ENCODE measurements at places on chromosomes 2 and 18. TPM values are rescaled to one million over a fixed set of nuclear protein-coding genes. Genes with fewer than 3 reads are reported as not detected.

Gene RGPD4
- not detected for total RNA-seq

Gene CNDP1
- total RNA-seq = not detected

Gene PSMA8
- not detected for total RNA-seq

Gene VWA3B
- not detected for total RNA-seq

Gene VSNL1
- not detected for total RNA-seq

Gene CCDC85A
- not detected for total RNA-seq

Gene ANKZF1
- 159 TPM for total RNA-seq

Gene ONECUT2
- not detected for total RNA-seq

Gene PTPRM
- total RNA-seq = not detected

Gene ANO7
- 0.14 TPM for total RNA-seq

Gene ICA1L
- total RNA-seq = 10.1 TPM

Gene GTF2A1L
- total RNA-seq = not detected

DNA sequence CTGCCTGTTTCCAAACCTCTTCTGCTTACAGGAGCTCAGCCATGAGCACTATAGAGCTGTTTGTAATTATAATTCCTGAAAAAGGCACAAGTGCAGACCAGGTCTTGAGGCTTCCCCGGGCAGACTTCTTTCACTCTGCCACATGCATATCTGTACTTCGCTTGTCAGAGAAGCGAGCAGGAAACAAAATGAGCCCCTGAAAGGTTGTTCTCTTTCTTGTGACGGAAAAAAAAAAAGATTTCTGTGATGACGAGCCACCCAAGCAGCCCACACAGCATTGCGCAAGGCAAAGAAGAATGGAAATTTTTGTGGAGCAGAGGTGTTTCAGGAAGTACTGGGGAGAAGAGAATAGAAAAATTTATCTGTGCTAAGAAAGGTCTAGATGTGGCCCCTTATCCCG is 54.0 kb upstream of the LINC00305 start:
- DNase-seq = no peak
- H3K27me3 ChIP-seq = no peaks in the 10 kb centered on the region

- no peak for DNase-seq
- no peak overlapping the region for H3K4me3 ChIP-seq
- H3K36me3 ChIP-seq = no peaks in the 10 kb centered on the region
Observed at GRCh38 chr2:239239607-239240413, 161.0 kb downstream of the HDAC4 start.

GRCh38 chr2:178193496-178193822 is 853 bp upstream of the OSBPL6 start:
- DNase-seq = no peak
- no peak overlapping the region for H3K27ac ChIP-seq
- H3K36me3 ChIP-seq = no peaks in the 10 kb centered on the region
- H3K27me3 ChIP-seq = no peaks in the 10 kb centered on the region

- H3K27ac ChIP-seq = peak overlapping the region; percentile 92
- peak; percentile 90 for DNase-seq
- H3K27me3 ChIP-seq = no peaks in the 10 kb centered on the region
- H3K36me3 ChIP-seq = no peaks in the 10 kb centered on the region
- peaks cover 66% of the 10 kb centered on the region for H3K4me1 ChIP-seq
Observed at GRCh38 chr2:126664234-126664633, 8.3 kb downstream of the GYPC start.

DNA sequence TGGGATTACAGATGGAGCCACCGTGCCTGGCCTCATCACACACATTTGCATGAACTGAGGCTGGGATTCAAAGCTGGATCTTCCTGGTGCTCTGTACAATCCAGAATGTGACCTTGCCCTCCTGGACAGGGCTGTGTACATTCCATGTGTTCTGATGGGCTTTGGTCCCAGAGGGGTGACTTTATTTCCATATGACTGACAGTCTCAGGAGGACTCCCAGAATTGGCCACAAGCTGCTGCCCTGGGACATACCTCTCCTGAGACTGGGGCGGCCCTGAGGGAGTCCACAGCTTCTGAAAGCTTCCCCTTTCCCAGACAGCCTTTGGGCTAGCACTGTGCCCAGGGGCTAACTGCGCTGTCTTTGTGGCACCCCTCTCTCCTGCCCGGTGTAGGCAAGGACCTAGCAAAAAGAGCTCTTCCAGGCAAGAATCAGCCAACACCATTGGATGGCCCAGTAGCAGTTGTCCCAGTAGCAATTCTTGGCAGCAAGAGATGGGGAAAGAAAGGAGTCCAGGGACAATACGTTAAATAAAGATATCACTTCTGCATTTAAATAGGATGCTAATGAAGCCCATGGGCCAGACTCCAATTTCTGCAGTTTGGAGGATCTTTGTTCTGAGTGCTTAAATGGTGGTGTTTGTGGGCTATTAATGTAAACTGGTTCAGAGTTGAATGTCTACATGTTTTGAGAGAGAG is 26.4 kb upstream of the ZNF532 start:
- no peaks in the 10 kb centered on the region for H3K36me3 ChIP-seq
- peaks cover 15% of the 10 kb centered on the region for H3K4me1 ChIP-seq
- H3K27ac ChIP-seq = no peak overlapping the region
- no peaks in the 10 kb centered on the region for H3K27me3 ChIP-seq
- no peak overlapping the region for H3K4me3 ChIP-seq

DNA sequence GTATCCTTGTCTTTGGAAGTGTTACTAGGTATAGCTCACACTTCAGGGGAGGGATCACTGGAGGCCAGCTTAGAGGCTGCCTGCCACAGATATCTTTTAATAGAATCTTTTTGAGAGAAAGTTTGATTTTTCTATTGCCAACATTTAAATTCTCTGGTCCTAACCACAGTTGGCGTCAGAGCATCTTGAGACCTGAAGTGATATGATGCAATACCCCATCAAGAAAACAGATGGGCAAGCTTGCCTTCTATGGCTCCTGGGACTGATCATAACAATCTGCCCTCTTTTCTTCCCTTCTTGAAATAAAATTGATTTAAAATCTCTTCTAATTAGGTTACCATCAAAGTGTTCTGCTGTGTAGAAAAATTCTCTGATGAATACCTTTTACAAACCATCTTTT is 105.5 kb upstream of the ACKR3 start:
- no peak overlapping the region for H3K27ac ChIP-seq
- peaks cover 2% of the 10 kb centered on the region for H3K27me3 ChIP-seq
- DNase-seq = no peak

DNA sequence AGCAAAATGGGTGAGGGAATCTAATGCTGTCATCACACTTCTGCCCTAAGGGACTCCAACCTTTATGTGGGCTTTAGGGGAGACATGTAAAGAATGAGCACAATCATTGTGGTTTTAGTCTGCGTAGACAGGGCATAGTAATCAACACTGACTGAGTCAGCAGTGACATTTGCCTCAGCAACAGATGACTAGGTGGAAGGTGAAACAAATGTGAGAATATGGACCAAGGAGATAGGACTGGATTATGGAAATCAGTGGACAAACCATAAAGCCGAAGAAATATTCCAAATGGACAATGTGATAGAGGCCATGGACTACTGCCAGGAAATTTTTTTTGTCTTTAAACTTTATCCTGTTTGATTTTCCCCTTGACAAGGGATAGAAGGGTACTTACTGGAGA is 83.9 kb downstream of the PDK1 start:
- H3K36me3 ChIP-seq = no peaks in the 10 kb centered on the region
- no peaks in the 10 kb centered on the region for H3K27me3 ChIP-seq
- no peak for DNase-seq
- H3K4me1 ChIP-seq = no peaks in the 10 kb centered on the region

DNA sequence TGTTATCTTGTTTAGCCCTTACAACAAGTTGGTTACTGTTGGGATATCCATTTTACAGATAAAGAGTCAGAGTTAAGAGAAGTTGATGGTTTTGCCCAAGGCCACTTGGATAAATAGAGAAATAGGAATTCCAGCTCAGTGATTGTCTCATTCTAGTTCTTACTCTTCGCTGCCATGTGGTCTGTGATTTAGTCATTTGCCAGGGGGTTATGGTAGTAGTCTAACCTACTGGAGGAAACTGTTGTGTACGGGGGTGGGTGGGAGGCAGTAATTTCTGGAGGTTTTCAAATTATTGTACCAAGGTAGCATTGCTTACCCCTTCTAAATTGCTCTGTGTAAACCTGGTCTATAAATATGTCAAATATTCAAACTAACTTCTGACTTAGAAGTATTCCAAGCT is 110.4 kb downstream of the MAP2 start:
- no peak for DNase-seq
- no peaks in the 10 kb centered on the region for H3K27me3 ChIP-seq
- H3K36me3 ChIP-seq = no peaks in the 10 kb centered on the region
- no peaks in the 10 kb centered on the region for H3K4me1 ChIP-seq
- no peak overlapping the region for H3K4me3 ChIP-seq
- H3K27ac ChIP-seq = no peak overlapping the region

DNA sequence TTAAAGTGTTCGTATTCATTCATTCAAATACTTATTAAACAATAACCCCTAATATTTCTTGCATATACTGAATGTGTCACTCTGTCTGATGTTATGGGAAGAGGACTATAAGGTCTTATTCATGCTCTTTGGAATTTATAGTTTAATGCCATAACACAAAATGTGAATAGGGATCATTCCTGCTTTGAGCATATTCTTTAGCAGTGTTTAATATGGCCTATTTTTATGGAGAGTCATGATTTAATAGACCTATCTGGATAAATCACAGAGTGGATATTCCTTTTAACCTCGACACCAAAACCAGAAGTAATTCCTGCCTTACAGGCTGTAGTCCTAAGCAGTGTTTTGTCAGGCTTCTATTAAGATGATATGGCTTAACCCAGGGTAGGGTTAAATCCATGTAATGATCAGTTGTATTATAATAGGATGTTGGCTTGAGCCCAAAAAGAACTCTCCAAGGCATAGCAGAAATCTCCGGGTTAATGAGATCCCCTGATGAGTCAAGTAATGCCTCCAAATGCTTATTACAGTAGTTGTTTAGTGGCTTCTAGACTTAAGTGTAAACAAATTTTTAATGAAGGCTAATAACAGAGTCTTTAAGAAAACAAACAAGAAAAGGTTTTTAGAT is 54.3 kb downstream of the GULP1 start:
- H3K4me1 ChIP-seq = no peaks in the 10 kb centered on the region
- H3K27me3 ChIP-seq = no peaks in the 10 kb centered on the region
- H3K4me3 ChIP-seq = no peak overlapping the region
- no peaks in the 10 kb centered on the region for H3K36me3 ChIP-seq

- no peaks in the 10 kb centered on the region for H3K4me1 ChIP-seq
- peak; percentile 76 for DNase-seq
- H3K4me3 ChIP-seq = no peak overlapping the region
- no peaks in the 10 kb centered on the region for H3K36me3 ChIP-seq
- H3K27ac ChIP-seq = no peak overlapping the region
- no peaks in the 10 kb centered on the region for H3K27me3 ChIP-seq
Observed at GRCh38 chr2:172972005-172972619, 103.5 kb upstream of the MAP3K20 start.

- H3K4me3 ChIP-seq = no peak overlapping the region
- H3K27ac ChIP-seq = no peak overlapping the region
- no peak for DNase-seq
- no peaks in the 10 kb centered on the region for H3K4me1 ChIP-seq
- H3K36me3 ChIP-seq = no peaks in the 10 kb centered on the region
Observed at GRCh38 chr2:149732001-149732685, 144.6 kb upstream of the MMADHC start.

DNA sequence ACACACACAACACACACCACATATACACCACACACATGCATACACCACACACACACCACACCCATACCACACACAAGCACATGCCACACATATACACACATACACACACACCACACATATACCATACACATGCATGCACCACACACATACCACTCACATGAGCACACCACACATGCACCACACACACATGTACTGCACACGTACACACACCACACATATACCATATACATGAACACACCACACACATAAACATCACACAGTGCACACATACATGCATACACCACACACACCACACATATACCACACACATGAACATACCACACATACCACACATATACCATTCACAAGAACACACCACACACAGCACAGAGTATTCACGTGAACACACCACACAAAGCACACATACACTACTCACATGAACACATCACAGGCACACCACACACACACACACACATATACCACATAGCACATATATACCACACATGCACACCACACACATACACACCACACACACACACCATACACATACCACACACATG is 219.9 kb upstream of the RAB6C start:
- no peak overlapping the region for H3K4me3 ChIP-seq
- no peaks in the 10 kb centered on the region for H3K4me1 ChIP-seq
- H3K27ac ChIP-seq = no peak overlapping the region

GRCh38 chr2:190670182-190670946 is 21.5 kb downstream of the NAB1 start:
- H3K36me3 ChIP-seq = no peaks in the 10 kb centered on the region
- H3K4me1 ChIP-seq = peaks cover 13% of the 10 kb centered on the region
- H3K27me3 ChIP-seq = no peaks in the 10 kb centered on the region
- H3K4me3 ChIP-seq = no peak overlapping the region
- no peak overlapping the region for H3K27ac ChIP-seq

DNA sequence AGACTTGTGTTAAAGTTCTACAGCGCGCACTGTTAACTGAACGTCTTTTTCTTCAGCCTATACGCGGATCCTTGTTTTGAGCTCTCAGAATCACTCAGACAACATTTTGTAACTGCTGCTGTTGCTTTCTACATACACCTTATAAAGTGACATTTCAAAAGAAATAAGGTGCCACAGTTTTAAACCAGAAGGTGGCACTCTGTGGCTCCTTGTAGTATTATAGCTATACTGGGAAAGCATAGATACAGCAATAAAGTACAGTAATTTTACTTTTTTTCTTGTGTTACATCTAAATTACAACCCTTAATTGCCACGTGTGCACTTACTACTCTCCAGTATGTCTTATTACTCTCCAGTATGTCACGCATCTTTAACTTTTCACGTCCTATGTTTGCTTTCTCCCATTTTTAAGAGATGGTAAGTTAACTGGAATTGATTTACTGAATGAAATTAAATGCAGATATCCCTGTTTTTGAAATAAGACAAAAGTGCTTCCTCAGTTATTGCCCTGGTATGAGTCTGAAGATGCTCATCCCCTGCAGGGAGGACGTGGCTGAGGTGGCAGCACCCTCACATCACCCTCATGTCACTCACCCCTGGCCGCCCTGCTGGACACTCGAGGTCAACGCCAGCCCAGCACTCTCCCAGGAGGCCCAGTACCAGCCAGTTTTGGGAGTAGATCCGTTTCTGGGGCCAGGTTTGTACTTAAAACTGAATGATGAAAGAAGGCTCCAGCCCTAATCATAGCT is 37.8 kb downstream of the GORASP2 start:
- H3K27ac ChIP-seq = no peak overlapping the region
- H3K36me3 ChIP-seq = peaks cover 30% of the 10 kb centered on the region
- H3K4me3 ChIP-seq = no peak overlapping the region
- DNase-seq = no peak

GRCh38 chr2:78780256-78780655 is 245.2 kb upstream of the REG3G start:
- no peak for DNase-seq
- no peaks in the 10 kb centered on the region for H3K4me1 ChIP-seq
- H3K4me3 ChIP-seq = no peak overlapping the region
- no peaks in the 10 kb centered on the region for H3K27me3 ChIP-seq
- no peak overlapping the region for H3K27ac ChIP-seq
- H3K36me3 ChIP-seq = no peaks in the 10 kb centered on the region

GRCh38 chr2:18749912-18750526 is 160.7 kb upstream of the NT5C1B start:
- no peaks in the 10 kb centered on the region for H3K4me1 ChIP-seq
- H3K4me3 ChIP-seq = no peak overlapping the region
- peak; percentile 78 for DNase-seq
- H3K36me3 ChIP-seq = no peaks in the 10 kb centered on the region
- no peak overlapping the region for H3K27ac ChIP-seq

GRCh38 chr2:113010088-113010487 is 4.8 kb downstream of the IL36A start:
- H3K27me3 ChIP-seq = no peaks in the 10 kb centered on the region
- H3K27ac ChIP-seq = no peak overlapping the region
- no peaks in the 10 kb centered on the region for H3K36me3 ChIP-seq
- no peak for DNase-seq
- H3K4me3 ChIP-seq = no peak overlapping the region

Data from Karpas-422 (cell line).